ENCODE measurements at places on chromosomes 2 and 18. TPM values are rescaled to one million over a fixed set of nuclear protein-coding genes. Genes with fewer than 3 reads are reported as not detected.

GRCh38 chr2:97950329-97951154, 45.2 kb downstream of the TMEM131 start:
- no peaks in the 10 kb centered on the region for H3K4me1 ChIP-seq
- no peaks in the 10 kb centered on the region for H3K36me3 ChIP-seq
- no peak for DNase-seq
- H3K27me3 ChIP-seq = no peaks in the 10 kb centered on the region
- H3K4me3 ChIP-seq = no peak overlapping the region
- no peak overlapping the region for H3K27ac ChIP-seq

DNA sequence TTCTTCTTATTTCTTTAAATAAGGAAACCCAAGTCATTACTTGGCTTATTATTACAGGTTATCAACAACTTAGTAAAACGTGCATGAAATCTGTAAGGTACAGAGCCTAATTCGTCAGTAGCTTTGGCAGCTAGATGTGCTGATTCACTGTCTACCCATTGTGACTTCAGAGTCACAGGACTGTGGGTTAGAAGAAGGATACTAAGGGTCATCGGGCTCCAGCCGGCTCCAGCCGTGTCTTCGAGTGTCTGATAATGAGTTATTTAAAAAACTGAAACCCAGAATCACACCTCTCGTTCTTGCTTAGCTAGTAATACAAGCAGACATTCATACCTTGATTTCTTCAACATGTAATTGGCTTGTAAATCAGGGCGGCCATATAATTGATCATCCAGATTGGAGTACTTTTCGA, 170.5 kb downstream of the FMNL2 start:
- H3K27me3 ChIP-seq = no peaks in the 10 kb centered on the region
- H3K36me3 ChIP-seq = no peaks in the 10 kb centered on the region
- DNase-seq = peak; percentile 52
- H3K27ac ChIP-seq = peak overlapping the region; percentile 1

DNA sequence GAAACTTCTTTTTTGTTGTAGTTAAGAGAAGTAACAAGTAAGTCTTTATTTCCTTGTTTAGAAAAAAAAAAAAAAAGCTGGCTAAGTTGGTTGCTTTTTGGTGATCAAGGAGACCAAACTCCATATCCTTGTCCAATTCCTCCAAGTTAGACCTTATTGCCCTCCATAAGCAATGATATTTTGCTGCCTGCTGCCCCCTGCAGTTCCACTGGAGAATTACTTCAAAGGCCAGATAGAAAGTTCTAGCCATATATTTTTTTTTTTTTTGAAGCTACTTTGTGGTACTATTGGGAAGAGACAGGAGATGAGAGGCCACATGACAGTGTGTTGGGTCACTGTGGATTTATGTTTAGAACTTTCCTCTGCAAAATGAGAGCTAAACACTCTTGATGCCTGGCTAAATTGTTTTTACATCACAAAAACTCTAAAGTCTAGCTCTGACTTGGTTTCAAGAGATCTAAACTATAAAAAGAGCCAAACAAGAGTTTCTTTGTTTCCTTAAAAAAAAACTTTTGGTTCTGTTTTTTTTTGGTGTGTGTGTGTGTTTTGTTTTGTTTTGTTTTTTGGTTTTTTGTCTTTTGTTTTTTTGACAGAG, 80.7 kb upstream of the RASGRP3 start:
- no peaks in the 10 kb centered on the region for H3K4me1 ChIP-seq
- H3K27ac ChIP-seq = no peak overlapping the region
- DNase-seq = no peak
- H3K36me3 ChIP-seq = no peaks in the 10 kb centered on the region
- no peaks in the 10 kb centered on the region for H3K27me3 ChIP-seq

DNA sequence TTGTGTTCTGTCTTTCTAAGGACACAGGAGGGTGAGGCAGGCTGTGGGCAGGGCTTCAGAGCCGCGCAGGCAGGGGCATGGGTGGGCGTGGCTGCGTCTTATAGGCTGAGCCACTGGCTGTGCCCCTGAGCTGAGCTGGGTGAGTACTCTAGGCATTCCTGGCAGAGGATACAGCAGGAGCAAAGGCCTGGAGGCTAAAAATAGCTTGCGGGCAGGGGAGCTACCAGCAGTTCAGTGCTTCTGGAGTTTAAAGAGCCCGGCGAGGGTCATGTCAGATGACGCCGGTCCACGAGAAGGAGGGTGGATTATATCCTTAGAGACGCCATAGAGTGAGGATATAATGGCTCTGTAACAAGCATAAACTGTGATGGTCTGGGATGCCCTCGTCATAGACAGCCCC, 31.5 kb upstream of the PDIA6 start:
- no peaks in the 10 kb centered on the region for H3K4me1 ChIP-seq
- H3K4me3 ChIP-seq = no peak overlapping the region
- DNase-seq = peak; percentile 63

- no peaks in the 10 kb centered on the region for H3K27me3 ChIP-seq
- H3K27ac ChIP-seq = peak overlapping the region; percentile 90
- H3K36me3 ChIP-seq = no peaks in the 10 kb centered on the region
Observed at GRCh38 chr2:42169874-42170521, 845 bp downstream of the EML4 start.

GRCh38 chr2:77521931-77522470, at the start of gene LRRTM4:
LRRTM4 (minus strand) TSS chr2:77522376.
- no peak for DNase-seq
- H3K36me3 ChIP-seq = no peaks in the 10 kb centered on the region
- H3K27me3 ChIP-seq = no peaks in the 10 kb centered on the region

DNA sequence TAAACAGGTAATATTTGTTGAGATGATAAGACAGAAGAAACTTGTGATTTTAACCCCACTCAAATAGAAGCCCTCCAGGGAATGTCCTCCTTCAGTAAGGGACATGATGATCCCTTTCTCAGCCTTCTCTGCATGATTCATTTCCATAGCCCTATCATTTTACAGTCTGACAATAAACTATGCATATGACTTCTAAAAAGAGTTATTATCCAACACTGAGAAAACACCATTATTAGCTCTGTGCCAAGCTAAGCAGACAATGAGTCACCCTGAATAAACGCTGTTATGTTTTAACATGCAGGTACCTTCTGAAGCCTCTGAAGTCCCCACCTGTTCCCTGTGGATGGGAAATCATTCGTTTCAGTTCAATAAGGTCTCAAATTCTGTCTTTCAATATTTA, 54.7 kb downstream of the DTNB start:
- no peak overlapping the region for H3K4me3 ChIP-seq
- peak overlapping the region; percentile 49 for H3K27ac ChIP-seq
- H3K36me3 ChIP-seq = no peaks in the 10 kb centered on the region

GRCh38 chr2:43370705-43371104, 144.3 kb upstream of the ZFP36L2 start:
- H3K4me1 ChIP-seq = peaks cover 61% of the 10 kb centered on the region
- H3K4me3 ChIP-seq = no peak overlapping the region
- H3K27ac ChIP-seq = peak overlapping the region; percentile 70

DNA sequence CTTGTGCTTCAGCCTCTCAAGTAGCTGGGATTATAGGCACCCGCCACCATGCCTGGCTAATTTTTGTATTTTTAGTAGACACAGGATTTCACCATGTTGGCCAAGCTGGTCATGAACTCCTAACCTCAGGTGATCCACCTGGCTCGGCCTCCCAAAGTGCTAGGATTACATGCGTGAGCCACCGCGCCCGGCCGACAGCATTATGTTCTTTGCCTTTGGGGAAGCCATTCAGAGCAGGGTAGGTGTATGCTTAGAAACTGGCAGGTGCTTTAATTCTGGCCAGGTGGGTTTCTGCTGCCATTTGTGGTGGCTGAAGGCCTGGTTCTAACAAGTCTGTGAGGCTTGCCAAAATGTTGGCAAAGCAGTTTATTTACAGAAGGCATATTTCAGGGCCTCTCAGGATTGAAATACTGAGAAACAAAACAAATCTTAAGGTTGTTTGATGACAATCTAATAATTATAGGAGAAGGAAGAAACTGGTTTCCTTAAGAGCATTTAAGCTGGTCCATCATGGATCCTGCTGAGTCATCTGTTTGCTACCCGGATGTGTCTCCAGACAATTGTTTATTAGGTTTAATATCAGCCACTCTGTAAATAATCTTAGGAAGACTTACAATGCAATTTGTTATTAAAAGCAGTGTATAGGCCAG, 16.0 kb downstream of the SLC20A1 start:
- no peaks in the 10 kb centered on the region for H3K27me3 ChIP-seq
- no peak overlapping the region for H3K27ac ChIP-seq
- peaks cover 26% of the 10 kb centered on the region for H3K36me3 ChIP-seq
- no peak overlapping the region for H3K4me3 ChIP-seq
- H3K4me1 ChIP-seq = no peaks in the 10 kb centered on the region

- H3K4me3 ChIP-seq = no peak overlapping the region
- no peaks in the 10 kb centered on the region for H3K36me3 ChIP-seq
- no peak for DNase-seq
- no peak overlapping the region for H3K27ac ChIP-seq
- no peaks in the 10 kb centered on the region for H3K4me1 ChIP-seq
Observed at GRCh38 chr2:190713471-190713870, 64.6 kb downstream of the NAB1 start.

DNA sequence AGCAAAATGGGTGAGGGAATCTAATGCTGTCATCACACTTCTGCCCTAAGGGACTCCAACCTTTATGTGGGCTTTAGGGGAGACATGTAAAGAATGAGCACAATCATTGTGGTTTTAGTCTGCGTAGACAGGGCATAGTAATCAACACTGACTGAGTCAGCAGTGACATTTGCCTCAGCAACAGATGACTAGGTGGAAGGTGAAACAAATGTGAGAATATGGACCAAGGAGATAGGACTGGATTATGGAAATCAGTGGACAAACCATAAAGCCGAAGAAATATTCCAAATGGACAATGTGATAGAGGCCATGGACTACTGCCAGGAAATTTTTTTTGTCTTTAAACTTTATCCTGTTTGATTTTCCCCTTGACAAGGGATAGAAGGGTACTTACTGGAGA, 83.9 kb downstream of the PDK1 start:
- DNase-seq = no peak
- no peaks in the 10 kb centered on the region for H3K36me3 ChIP-seq
- H3K27me3 ChIP-seq = no peaks in the 10 kb centered on the region
- H3K4me1 ChIP-seq = no peaks in the 10 kb centered on the region

DNA sequence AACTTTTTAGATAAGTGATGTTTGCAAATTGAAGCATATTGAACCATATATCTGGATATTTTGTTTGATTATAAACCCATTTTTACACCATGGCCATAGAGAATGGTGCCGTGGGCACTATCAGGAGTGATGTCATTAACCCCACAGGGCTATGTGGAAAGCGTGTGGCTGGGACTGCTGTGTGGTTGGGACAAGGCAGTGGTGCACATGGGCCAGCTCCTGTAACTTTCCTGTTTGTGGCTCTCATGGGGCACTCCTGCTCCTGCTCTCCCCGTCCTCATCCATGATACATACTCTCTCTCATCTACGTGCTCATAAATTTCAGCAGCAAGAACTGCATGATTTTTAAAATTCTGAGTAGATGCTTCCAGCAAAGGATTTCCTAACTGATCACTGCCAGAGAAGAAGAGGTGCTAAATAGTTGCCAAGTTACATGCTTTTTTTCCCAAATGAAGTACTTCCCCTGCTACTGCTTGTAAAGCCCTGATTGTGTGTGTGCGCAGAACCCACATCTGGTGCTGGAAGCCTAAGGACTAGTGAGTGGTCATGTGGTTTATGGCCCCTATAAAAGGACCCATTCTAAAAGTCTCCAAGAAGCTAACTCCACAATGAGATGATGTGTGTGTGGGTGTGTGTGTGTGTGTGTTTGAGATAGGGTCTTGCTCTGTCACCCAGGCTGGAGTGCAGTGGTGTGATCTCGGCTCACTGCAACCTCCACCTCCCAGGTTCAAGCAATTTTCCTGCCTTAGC, 240.8 kb downstream of the NEDD4L start:
- no peaks in the 10 kb centered on the region for H3K36me3 ChIP-seq
- peak overlapping the region; percentile 20 for H3K27ac ChIP-seq
- H3K4me3 ChIP-seq = no peak overlapping the region
- no peaks in the 10 kb centered on the region for H3K4me1 ChIP-seq
- no peaks in the 10 kb centered on the region for H3K27me3 ChIP-seq

DNA sequence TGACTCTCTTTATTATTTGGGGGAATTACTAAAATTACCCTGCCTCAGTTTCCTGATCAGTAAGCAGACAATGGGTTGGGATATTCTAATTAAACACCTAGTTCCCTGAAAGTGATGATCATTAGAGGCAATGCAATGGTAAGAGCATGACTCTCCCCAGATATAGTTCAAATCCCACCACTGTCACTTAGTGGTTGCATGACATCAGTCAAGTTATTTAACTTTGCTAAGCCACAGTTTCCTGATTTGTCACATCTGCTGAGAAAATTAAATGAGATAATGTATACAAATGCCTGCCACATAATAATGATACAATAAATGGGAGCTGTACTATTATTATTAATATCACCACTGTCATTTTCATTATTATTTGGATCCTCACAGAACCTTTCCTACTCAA, 29.9 kb downstream of the ZEB2 start:
- H3K36me3 ChIP-seq = no peaks in the 10 kb centered on the region
- H3K27me3 ChIP-seq = no peaks in the 10 kb centered on the region
- DNase-seq = no peak
- no peak overlapping the region for H3K27ac ChIP-seq
- H3K4me3 ChIP-seq = no peak overlapping the region

DNA sequence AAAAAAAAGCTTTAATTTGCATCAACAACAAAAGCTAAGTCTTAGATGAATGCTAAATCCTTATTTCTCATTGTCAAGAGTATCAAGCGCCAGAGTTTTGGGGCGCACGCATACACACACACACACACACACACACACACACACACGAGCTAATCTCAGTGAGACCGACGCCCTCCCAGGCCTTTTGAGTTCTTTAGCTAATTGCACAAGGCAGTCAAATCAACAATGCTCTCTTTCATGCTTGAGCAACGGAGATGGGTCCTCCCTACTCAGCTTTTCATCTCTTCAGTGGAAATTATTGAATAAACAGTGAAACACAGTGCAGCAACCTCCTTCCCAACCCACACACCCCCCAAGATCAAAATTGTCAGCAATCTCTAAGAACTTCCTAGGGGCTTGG, 19.2 kb downstream of the GKN1 start:
- H3K36me3 ChIP-seq = no peaks in the 10 kb centered on the region
- H3K27me3 ChIP-seq = no peaks in the 10 kb centered on the region
- H3K4me1 ChIP-seq = peaks cover 12% of the 10 kb centered on the region
- DNase-seq = no peak
- no peak overlapping the region for H3K4me3 ChIP-seq

GRCh38 chr18:21735452-21736015, 5.1 kb upstream of the MIB1 start:
- H3K36me3 ChIP-seq = no peaks in the 10 kb centered on the region
- H3K27ac ChIP-seq = no peak overlapping the region

The C2orf80 gene
- total RNA-seq = not detected

The MPP4 gene
- total RNA-seq = not detected

The IL36B gene
- total RNA-seq = not detected

The GPR45 gene
- not detected for total RNA-seq

The FBXO15 gene
- total RNA-seq = not detected

The PLEKHM3 gene
- total RNA-seq = 8.7 TPM

The REEP1 gene
- total RNA-seq = 0.75 TPM

The GYPC gene
- 17.2 TPM for total RNA-seq

The BIN1 gene
- 20.4 TPM for total RNA-seq

The MOGAT1 gene
- 5.3 TPM for total RNA-seq
